Stimulated activated CD4-positive, alpha-beta T cell treated with anti-CD3 and anti-CD28 coated beads, Interleukin-1b, Interleukin-23, amount 100 ng/mL, for 24 hours (primary cell): ENCODE measurements at places on chromosomes 5 and 9.

DNA sequence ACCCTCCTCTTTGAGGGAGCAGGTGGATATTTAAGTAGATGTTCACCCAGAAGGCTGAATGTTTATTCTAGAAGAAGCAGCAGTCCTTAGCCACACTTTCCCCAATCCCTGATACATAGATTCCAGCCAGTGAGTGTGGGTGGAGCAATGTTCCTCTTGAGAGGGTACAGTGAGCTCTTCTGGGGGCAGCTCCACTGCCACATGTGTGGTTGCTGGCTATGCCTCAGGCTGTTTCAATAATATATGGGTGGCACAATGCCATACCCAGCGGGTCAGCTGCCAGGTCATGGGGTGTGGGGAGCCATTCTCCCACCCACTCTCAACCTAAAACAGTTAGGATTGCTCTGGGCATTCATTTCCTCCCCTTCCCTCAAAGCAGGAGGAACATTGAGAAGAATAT is 61.6 kb upstream of the DAB2 start:
- no peak for DNase-seq

- DNase-seq = no peak
Measured at GRCh38 chr9:116286297-116286696, 132.7 kb downstream of the PAPPA start.

- DNase-seq = no peak
Measured at GRCh38 chr9:106947106-106947900, 84.3 kb downstream of the ZNF462 start.

- no peak for DNase-seq
Measured at GRCh38 chr9:34554211-34555001, 31.6 kb upstream of the ENHO start.

DNA sequence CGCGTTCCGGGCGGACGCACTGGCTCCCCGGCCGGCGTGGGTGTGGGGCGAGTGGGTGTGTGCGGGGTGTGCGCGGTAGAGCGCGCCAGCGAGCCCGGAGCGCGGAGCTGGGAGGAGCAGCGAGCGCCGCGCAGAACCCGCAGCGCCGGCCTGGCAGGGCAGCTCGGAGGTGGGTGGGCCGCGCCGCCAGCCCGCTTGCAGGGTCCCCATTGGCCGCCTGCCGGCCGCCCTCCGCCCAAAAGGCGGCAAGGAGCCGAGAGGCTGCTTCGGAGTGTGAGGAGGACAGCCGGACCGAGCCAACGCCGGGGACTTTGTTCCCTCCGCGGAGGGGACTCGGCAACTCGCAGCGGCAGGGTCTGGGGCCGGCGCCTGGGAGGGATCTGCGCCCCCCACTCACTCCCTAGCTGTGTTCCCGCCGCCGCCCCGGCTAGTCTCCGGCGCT is at the start of gene DAPK1:
TSS of gene DAPK1 (plus strand) at position 264 of the 442 bp plus-strand sequence. CDS start 1,211 bp downstream, outside the sequence.
- DNase-seq = no peak

DNA sequence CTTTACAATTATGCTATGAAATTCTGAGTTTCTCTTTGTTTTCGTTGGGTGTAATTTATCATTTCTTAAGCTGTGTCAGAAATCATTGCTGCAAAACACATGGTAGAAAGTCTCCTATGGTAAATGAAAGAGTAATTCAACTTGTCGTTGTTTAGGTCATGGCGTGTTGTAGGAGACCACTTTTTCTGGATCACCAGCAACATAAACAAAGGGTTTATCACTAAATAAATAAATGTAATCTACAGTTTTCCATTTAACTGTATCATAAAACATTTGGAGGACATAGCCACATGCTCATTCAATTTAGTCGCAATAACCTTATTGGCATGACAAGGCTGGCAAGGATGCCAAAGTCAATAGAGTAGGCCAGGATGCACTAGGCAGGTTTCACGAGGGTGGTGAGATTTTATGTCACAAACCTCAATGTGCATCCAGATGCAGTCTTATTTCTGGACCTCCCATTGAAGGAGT is 154.4 kb upstream of the ERCC6L2 start:
- DNase-seq = no peak

- no peak for DNase-seq
Measured at GRCh38 chr9:505741-506059, 291.0 kb downstream of the DOCK8 start.

DNA sequence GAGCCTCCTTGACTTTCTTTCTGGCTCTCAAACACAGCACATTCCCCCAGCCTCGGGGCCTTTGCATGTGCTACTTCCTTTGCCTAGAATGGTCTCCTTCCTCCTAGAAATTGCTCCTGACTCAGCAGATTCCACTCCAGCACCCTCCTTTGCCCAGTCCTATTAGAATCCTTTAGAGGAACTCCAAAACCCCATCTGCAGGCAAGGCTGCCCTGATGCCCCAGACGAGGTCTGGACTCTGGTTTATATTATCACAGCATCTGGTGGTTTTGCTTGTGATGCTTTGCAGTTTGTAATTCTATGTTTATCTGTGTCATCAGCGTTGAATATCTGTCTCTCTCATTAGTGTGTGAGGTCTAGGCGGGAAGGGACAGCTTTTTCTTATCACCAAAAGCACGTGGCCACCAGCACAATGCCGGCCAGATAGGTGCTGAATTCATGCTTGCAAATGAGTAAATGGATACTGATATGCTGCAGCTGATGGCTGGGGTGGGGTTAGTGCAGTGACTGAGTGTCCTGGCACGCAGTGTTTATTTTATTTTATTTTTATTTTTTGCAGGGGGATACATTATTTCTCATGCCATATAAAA is 30.0 kb upstream of the ANKH start:
- DNase-seq = no peak

- no peak for DNase-seq
Measured at GRCh38 chr9:83307066-83307724, 231.0 kb downstream of the FRMD3 start.

- no peak for DNase-seq
Measured at GRCh38 chr5:19923742-19924141, 64.3 kb downstream of the CDH18 start.

- no peak for DNase-seq
Measured at GRCh38 chr5:2895876-2896275, 144.4 kb upstream of the IRX2 start.

- DNase-seq = no peak
Measured at GRCh38 chr5:81249240-81249639, 16.1 kb downstream of the CKMT2 start.

DNA sequence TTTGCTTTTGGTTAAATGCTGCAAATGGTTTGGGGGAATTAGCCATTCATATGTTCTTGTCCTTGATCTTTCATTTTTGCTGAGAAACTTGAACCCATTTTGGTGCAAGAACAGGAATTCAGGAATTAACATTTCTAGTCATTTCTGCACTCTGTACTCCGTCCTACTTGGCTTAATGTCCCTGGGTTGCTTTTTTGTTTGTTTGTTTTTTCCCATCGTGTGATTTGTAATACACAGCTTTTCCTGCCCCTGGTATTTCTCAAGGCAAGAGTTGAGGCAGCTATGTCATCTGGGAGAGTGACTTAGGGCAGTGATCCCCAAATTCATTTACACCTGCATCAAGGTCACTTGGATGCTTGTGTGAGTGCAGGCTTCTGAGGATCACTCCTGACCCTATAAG is 71.3 kb downstream of the IQGAP2 start:
- no peak for DNase-seq

DNA sequence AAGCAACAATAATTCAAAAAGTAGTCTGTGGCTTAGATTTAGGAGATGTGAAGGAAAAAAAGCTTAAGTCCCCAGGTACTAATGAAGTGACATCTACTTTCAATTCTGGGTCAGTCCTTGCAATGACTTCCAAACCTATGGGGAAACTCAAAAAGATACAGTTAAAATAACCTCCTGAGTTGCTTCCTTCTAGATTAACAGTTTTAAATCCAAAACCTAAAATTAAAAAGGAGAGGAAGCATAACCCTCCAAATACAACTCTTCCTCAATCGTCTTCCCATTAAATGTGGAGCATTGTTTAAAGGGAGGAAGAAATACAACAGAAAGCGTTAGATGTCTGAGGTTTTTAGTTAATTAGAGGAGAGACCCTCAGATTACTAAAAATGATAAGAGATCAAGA is 75.7 kb downstream of the AGTPBP1 start:
- DNase-seq = no peak

DNA sequence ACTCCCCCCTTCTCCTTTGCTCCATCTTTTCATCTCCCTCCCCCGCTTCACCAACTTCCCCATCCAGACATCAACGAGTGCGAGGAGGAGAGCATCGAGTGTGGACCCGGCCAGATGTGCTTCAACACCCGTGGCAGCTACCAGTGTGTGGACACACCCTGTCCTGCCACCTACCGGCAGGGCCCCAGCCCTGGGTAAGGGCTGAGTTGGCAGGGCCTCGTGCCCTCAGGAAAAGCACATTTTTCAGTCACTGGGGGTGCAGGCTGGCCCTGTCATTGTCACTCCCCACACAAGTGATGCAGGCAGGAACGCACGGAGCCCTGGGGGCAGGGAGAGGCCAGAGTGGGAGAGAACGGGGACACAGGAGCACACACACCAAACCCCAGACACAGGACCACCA is 12.4 kb upstream of the ASS1 start:
- DNase-seq = no peak

GRCh38 chr9:95091601-95092261 is 225.8 kb downstream of the FANCC start:
- DNase-seq = no peak

- DNase-seq = no peak
Measured at GRCh38 chr5:72470826-72471225, 36.4 kb downstream of the ZNF366 start.
